RCC 7860 (cell line): ENCODE measurements at places on chromosomes 6 and 20.

DNA sequence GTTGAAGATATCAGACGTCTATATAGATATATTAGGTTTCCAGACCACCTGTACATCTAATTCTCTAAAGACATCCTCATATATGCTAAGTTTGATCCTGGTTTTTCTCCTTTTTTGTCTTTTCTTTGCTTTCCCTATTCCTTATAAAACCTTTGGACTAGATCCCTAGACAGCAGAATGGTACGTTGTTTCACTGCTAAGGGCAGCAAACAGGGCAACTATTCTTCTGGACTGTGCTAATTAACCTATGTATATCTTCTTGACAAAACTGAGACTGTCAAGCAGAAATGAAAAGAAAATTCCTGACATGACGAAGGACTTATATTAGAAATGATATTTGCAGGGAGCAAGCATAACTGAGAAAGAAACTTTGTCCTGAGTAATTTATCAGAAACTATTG, 19.1 kb downstream of the ME1 start:
- DNase-seq = no peak

- peak; percentile 57 for DNase-seq
These were observed 43.8 kb upstream of the LAMA4 start for GRCh38 chr6:112298021-112298745.

DNA sequence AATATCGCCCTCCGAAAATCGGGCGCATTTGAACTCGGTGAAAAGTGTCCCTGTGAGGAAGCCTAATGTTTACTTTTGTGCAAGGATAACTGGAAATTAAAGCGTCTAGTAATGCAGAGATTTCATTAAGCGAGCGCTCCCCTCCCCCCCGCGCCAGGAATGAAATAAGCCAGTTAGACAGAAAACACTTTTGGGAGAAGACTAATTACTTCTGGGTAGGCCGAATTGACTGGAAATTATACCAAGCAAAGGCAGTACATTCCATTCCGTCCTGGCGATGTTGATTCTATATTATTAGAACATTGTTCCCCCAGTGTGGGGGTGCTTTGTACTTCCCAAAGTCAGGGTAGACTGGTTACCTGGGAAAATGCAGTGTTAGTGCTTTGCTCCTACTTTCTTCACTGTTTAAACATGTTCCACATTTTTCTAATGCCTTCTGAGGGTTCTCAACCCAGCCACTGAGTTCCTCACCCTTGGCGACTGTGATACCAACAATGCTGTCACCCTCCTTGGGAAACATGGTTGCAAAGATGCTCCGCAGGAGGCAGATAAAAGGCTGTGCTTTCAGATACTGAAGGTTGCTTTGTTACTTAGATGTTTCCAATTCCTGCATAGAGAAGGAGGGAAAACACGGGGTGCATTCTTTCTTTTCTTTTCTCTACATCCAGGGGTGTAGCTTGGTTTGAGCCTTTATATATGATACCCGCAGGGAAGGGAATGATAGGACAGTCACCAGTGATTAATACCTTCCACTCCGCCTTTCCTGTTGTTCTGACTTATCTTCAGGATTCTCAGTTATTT, 2.6 kb downstream of the GJA1 start:
- DNase-seq = peak; percentile 29

- no peak for DNase-seq
These were observed 20.2 kb downstream of the GPR6 start for GRCh38 chr6:109998159-109998785.

- DNase-seq = no peak
These were observed 147.1 kb upstream of the RALGAPA2 start for GRCh38 chr20:20859510-20859909.

DNA sequence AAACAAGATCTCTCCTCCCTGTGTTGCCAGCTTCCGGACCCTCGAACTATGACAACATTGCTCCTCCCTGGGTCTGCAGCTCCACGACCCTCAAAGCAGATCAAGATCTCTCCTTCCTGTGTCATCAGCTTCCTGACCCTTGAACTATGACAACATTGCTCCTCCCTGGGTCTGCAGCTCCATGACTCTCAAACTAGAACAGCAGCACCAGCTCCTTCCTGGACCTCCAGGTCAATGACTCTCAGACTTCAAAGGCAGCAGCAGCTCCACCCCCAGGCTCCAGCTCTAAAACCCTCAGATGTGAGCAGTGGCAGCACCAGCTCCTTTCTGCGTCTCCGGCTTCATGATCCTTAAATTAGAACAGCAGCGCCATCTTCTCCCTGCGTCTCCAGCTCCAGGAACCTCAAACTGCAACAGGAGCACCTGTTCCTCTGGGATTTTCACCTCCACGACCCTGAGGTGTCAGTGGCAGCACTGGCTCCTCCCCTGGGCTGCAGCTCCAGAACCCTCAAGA, 341.0 kb upstream of the SULF2 start:
- DNase-seq = no peak

DNA sequence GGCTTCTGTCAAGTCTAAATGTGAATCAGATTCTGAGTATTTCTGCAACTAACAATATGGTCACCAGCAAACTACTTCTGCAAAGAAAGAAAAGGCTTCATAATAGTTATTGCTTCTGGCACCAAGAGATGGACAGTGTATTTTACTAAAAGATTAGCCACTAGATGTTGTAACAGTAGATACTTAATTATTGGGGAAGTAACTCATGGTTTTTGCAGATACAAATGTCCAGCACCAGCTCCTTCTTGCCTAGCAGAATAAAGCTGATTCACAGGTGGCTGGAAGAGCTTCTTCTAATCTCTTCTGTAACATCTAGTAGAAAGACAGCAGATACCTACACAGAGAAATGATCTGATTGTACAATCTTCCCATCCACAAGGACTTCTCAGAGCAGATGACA, 21.2 kb downstream of the ATXN1 start:
- DNase-seq = no peak

DNA sequence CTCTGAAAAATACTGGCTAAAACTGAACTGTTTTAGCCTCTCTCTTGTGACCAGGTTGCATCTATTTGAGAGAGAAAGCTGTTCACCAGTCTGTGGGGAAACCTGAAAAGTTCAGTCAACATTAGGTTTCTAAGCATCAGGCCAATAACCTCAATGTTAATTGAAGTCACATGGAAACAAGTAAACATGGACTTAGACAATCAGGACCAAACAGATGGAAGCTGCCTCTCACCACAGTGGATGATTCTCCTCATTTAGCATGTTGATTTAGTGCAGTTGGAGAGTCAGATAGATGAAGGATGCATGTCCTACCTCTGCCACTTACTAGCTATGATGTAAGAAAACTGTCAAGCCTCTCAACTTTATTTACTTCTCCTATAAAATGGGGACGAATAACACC, 18.2 kb downstream of the SCGN start:
- DNase-seq = no peak

DNA sequence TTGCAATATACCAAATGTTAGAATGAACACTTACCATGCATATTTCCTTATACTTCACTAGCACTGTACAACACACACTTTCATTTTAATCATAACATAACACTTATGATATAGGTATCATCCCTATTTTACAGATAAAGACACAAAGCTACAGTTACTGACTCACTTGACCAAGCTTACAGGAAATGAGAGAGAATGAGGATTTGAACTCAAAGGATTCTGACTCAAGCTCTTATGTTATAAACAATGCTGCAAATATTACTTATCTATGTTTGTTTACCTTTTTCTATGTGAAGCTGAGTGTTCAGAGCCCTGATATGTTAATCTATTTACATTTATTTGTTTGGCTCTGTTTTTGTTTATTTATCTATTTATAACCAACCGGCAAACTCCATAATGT, 245.4 kb downstream of the PTPRK start:
- DNase-seq = peak; percentile 14

- no peak for DNase-seq
These were observed 64.9 kb downstream of the ME1 start for GRCh38 chr6:83365931-83366330.

DNA sequence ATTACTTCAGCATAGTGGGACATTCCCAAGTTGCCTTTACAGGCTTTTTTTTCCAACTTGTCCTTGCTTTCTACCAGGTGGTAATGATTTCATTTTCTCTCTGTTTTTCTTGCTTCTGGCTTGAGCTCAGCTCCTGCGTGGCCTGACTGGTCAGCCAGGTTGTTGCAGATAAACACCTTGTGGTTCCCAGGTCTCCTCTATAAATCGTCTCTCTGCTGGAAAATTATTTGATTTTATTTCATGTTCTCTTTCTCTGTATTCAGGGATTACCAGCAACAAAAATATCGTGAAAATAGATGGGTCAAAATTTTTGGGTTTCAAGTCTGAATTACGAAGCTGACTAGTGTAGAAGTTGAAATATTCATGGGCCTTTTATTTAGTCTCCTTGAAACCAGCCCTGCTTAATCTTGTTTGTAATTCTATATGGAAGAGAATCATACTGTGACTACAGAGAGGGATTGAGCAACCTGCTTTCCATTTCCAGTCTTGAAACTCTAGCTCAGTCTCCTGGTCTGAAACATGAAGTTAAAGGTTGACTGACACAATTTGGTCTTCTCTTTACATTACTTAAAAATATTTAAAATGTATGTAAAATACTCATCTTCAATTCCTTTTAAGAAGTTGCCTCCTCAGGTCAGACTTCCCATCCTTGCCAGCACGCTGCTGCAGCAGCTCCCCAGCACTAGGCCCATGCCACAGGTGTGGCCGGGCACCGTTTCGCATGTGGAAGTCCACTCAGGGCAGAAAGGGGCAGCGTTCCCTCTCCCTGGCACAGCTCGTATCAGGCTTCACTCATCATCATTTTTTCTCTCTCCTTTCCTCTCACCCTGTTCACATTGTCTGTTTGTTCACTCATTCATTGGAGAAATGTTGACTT, 7.1 kb downstream of the DUSP22 start:
- DNase-seq = no peak
